ENCODE measurements at places on chromosomes 3 and 15.

DNA sequence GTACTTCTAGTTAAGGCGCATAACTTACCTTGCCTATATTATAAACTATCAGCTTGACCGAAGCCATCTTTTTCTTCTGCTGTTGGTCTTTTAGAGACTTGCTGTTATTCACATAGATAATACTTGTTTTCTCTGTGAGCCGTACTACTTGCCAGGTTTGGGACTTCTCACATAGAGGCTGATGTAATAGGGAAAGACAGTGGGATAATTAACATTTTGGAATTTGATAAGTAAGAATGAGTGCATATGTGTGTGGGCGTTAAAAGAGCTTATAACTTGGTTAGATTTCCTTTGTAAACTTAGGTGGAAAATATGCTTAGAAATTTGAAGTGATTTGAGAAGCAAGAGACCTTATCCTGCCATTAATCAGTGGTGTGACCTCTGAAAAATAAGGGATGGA, 47.8 kb downstream of the FNDC3B start:
- DNase-seq: no peak

GRCh38 chr3:46059432-46059831, 32.1 kb upstream of the XCR1 start:
- no peak for DNase-seq

GRCh38 chr3:53597136-53597915, 102.9 kb downstream of the CACNA1D start:
- no peak for DNase-seq

DNA sequence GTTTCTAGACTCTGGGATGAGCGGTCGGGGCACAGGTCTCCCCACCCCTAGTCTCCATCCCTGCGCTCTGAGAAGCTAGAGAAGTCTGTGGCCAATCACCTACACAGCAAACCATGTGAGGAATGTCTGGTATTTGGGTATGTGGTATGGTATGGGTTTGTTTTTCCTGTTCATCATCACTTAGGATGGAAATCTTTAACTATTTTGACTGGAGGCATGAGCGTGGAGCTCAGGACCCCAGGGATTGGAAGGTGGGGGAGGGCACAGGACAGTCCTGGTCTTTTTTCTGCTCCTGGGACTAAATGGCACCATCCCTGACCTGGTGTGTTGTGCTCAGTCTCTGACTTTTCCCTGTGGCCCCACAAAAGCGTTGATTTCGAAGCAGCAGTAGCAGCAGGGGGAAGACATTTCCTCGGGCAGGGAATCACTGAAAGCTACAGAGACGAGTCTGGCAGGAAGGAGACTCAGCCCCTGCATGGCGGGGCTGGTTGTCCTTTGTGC, 191.7 kb upstream of the TPM1 start:
- DNase-seq: no peak

DNA sequence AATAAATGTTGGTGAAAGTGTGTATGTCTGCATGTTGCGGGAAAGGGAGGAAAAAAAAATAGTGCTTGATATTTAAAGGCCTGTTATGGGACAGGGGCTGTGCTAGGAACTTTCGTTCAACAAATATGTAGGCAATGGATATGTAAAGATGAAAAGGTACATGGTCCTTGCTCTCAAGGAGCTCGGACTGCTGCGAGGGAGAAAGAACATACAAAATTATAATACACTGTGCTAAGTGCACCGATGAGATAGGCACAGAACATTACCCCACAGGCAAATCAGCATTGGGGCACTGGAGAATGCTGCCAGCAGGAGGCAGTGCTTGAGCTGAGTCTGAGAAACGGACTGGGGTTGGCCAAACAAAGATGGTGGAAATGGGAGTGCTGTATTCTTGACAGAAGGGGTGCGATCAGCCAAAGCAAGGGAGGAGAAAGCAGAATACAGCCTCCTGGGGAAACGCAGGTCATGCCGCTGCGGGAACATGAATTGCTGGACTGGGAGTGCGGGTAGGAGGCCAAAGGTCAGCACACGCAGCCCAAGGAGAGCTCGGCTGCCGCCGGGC, 649 bp downstream of the C15orf40 start:
- DNase-seq: peak; percentile 89

GRCh38 chr3:186083746-186084145, 25.1 kb downstream of the ETV5 start:
- DNase-seq: no peak

GRCh38 chr3:42353631-42354030, 56.8 kb downstream of the LYZL4 start:
- no peak for DNase-seq

DNA sequence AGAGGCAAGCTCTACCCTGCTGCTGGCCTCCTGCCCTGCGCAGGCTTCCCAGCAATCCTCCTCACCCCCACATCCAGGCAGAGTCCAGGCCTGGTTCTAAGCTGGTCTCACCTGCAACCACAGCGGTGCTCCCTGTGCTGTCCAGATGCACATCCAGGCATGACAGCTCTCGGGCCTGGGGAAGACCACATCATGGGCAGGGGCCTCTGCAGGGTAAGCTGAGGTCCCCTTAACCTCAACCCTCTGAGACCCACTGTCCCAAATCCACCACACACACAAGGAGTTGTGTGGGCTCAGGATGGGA, 10.8 kb downstream of the PLA2G4D start:
- DNase-seq: no peak

DNA sequence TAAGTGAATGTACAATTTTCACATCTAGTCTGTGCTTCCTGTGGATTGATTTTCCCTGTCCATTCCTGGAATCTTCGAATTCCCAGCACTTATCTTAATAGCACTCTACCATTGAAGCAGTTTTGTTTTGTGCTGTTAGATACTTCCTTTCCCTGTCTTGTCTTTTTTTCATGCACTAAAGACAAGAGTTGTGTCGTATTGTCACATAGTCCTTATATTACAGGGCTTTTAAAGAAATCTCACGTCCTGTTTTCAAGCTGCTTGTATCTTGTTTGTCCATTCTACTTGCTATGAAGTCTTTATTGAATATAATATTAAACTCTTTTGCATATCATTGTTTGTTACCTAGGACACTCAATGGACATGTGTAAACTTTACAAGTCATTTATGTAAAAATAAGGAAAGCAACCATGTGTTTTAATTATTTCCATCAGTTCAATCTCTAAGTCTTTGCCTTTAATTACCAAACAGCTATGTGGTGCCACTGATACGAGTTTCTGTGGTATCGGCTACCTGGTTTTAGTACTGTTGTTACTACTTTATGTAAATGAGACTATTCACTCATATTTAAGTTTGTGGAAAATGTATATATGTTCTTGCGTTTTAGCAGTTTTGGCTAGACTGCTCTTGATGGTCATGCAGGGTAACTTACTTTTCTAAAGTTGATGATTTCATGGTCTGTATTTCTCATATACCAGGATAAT, 10.3 kb downstream of the PIK3CA start:
- DNase-seq: no peak

DNA sequence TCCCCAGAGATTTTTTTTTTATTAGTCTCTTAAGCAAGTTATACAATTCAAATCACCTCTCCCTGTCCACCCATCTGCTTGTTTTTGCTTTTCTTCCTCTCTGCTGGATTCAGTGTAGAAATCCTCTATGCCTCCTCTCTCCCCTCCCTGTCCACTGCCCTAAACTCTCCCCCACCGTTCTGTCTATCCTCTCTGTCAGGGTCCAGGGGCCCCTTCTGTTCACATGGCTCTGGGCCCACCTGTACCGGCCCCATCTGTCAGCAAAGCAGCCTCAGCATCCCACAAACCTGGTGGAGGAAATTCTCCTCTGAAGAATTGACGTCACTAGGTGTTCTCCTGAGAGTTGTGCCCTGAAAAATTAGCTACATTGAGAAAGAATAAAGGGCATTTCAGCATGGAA, 137.6 kb upstream of the CMC1 start:
- no peak for DNase-seq

GRCh38 chr3:113039546-113039945, 48.8 kb downstream of the GTPBP8 start:
- peak; percentile 29 for DNase-seq

DNA sequence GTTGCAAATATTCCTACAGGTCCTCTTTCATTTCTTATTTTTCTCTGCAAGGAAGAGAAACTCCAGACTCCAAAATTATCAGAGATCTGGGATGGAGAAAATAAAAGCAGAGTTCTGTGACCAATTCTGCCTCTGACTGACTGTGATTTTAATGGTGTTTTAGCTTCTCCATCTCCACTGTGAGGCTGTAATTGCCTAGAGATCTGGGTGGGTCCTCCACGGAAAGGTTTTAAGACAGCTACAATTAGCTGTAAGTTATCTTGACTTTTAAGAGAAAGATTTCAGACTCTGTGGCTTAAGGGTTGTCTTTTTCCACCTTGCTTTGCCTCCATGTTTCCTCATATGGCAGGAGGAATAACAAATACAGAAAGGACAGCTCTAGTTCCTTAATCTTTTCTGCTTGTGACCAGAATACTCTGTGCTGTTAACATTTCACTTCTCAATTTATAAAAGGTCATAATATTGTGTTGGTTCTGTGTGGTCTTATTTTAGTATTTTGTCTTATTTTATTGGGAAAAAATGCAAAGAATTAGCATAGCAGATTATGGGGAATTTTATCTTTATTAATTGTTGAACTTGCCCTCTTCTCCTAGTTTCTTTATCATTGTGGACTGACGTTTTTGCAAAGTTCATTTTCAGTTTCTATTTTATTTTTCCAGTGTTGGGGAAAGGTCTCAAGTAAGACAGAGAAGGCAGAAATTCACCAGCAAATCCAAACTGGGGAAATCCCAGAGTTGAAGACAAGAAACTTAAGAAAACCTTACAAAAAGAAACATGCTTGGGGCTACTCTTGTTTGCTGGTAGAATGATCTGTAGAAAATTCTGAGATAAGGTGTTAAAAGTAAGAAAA, 157.9 kb downstream of the RAP2B start:
- no peak for DNase-seq

DNA sequence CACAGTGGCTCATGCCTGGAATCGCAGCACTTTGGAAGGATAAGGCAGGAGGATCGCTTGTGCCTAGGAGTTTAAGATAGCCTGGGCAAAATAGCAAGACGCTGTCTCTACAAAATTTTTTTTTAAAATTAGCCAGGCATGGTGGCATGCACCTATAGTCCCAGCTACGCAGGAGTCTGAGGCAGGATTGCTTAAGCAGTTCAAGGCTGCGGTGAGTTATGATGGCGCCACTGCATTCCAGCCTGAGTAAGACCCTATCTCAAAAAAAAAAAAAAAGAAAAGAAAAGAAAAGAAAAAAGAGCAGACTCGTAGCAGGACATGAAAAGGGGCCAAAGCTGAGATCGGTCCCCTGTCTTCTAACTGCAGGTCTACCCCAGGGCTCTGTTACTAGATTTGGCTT, 18.9 kb downstream of the SRGAP3 start:
- no peak for DNase-seq

DNA sequence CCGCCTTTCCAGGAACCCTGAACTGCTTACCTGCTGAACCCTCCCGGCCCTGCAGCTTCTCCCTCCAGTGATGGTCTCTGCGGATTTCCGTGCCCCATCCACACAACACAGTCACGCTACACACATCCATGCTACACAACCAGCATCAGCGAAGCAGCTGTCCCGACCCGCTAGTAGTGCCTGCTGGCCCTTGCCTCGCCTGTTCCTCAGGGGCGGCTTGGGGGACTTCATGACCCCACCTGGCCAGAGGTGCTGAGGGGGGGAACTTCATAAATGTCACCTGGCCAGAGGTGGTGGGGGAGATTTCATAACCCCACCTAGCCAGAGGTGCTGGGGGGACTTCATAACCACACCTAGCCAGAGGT, 530 bp upstream of the TUBGCP5 start:
- DNase-seq: no peak

DNA sequence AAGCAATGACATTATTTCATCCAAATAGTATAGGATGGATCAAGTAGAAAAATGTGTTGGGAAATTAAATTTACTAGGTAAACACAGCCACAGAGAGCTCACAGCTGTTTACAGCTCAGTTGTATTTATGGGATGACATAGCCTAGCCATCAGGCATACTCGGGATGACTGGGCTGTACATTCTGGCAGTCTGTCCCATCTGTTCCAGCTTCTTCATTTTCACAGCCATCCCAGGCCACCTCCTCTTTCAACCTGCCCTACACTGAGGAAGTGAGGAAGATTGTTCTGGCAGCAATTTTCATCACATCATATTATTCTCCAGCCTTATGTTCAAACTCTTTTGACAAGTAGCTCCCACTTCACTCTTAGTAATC, 98.4 kb upstream of the PFN2 start:
- no peak for DNase-seq

DNA sequence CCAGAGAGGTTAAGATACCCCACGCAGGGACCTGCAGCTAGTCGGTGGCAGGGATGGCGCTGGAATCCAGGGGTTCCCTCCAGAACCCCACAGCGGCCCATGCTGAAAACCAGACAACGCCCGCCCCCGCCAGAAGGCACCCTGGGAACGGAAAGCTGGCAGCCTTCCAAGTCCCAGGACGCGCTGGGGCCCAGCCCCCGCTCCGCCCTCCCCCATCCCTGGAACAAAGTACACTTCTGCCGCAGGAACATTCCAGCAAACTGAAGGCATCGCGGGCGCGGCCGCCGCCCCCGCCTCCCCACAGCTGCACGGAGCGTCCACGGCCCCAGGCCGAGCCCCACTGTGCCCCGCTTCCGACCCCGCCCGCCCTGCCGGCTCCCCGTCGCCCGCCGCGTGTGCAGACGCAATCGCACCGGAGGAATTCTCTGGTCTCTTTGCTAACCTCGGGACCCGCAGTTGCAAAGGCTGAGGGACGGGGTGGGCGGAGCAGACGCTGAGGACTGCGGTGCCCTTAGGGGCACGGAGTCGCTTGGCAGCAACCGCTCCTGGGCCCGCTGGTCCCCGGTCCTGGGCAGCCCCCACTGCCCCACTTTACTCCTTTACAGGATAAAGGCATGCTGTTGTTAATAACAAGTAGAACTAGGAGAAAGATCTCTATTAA, 44.8 kb upstream of the RNU6-1 start:
- peak; percentile 96 for DNase-seq

- no peak for DNase-seq
Observed at GRCh38 chr3:24506966-24507775, 12.5 kb upstream of the THRB start.

DNA sequence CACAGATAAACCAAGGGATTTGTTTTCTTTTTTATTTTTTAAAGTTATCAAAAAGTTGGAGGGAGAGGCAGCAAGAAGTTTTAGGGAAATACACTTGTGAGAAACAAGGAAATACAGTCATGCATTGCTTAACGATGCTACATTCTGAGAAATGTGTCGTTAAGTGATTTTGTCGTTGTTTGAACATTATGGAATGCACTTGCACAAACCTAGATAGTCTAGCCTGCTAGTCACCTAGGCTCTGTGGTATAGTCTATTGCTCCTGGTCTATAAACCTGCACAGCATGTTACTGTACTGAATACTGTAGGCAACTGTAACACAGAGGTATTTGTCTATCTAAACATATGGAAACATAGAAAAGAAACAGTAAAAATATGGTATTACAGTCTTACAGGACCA, 2.0 kb upstream of the NFKBIZ start:
- DNase-seq: no peak
